ENCODE measurements at places on chromosomes 5 and 9. TPM values are rescaled to one million over a fixed set of nuclear protein-coding genes. Genes with fewer than 3 reads are reported as not detected.

- H3K27ac ChIP-seq = no peak overlapping the region
- peaks cover 6% of the 10 kb centered on the region for H3K36me3 ChIP-seq
- no peaks in the 10 kb centered on the region for H3K27me3 ChIP-seq
- H3K4me1 ChIP-seq = no peaks in the 10 kb centered on the region
- no peak overlapping the region for H3K4me3 ChIP-seq
These were observed 86.9 kb downstream of the RAPGEF6 start for GRCh38 chr5:131548176-131548575.

DNA sequence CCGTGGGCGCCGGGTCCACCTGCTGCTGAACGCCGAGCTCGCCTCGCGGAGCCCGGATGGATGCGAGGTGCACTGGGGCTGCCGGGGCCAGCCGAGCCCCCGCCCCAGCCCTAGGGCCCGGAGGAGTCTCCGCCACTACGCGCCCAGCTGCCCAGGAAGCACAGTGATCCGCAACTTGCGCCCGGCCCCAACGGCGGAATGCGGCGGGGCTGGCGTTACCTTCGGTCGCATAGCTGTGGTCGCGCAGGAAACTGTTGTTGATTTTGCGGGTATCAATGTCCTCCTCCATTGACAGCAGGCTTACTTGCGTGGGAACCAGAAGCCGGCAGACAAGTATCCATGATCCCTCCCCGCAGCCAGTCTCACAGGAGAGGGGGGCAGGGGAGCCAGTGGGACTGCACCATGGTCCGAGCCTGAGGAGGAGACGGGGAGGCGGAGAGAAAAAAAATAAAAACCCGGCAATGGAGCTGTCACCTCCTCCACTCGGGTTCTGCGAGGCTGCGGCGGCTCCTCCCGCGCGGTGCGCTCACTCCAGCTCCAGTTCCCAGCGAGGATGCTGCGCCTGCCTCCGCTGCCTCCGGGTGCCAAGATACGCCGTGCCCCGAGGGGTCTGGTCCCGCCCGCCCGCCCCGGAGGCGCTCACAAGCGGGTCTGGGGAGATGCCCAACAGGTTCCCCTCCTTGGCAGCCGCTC lies 628 bp downstream of the PPP2R2B start:
- peaks cover 11% of the 10 kb centered on the region for H3K36me3 ChIP-seq
- H3K27me3 ChIP-seq = peaks cover 70% of the 10 kb centered on the region
- peak; percentile 47 for DNase-seq
- no peaks in the 10 kb centered on the region for H3K4me1 ChIP-seq

GRCh38 chr9:26975728-26976707 lies 19.8 kb downstream of the IFT74 start:
- H3K36me3 ChIP-seq = no peaks in the 10 kb centered on the region
- H3K27me3 ChIP-seq = no peaks in the 10 kb centered on the region
- no peak overlapping the region for H3K4me3 ChIP-seq
- H3K27ac ChIP-seq = no peak overlapping the region

DNA sequence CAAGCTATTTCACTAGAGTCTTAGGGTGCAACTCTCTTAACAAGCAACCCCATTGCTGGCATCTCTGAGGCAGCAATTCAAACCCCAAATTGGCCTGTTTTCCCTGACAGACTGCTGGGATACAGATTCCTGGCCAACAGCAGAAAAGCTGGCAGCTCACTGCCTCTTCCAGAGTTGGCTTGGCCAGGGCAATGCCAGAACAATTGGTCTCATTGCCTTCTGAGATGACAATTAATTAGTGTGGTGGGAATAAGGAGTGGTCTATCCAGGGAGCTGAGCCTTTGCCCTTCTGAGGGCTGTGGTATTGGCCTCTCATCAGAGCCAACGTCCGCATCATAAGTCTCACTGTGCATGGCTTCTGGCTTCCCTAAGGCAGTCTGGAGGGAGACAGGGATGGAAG lies 183.2 kb downstream of the GNAQ start:
- no peaks in the 10 kb centered on the region for H3K4me1 ChIP-seq
- H3K27me3 ChIP-seq = no peaks in the 10 kb centered on the region
- no peaks in the 10 kb centered on the region for H3K36me3 ChIP-seq
- H3K27ac ChIP-seq = no peak overlapping the region
- no peak for DNase-seq

DNA sequence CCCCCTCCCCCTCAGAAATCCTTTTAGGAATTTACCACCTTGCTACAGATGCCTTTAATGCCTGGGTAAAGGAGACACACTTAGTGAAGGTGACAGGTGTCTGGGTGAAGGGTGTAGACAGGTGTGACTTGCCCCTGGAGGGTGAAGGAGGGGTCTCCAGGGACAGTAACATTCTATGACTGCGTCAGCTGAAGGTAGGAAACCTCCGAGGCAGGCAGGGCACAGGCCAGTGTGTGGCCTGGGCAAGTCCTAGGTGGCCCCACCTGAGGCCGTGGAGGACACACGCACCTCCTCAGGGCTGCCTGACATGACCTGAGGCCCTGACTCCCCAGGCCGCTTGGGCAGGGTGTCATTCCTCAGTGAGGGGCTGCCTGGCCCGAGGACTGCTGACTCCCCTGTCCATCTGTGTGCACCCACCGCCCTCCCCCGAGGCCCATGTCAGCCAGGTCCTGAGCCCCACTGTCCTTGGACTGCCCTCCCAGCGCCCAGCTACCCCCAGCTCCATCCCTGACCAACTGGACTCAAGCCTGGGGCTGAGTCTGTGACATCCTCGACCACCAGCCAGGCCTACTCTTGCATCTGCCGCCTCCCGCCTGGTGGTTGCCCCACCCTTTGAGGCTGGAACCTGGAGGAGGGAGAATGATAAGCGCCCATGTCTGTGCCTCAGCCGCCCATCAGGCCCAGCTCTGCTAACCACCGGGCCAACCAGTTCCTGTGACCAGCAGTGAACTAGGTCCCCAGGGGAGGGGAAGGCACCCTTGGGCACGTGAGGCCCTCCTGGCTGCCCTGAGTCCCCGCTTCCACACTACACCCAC lies 18.4 kb downstream of the CARD19 start:
- no peaks in the 10 kb centered on the region for H3K4me1 ChIP-seq
- H3K36me3 ChIP-seq = peaks cover 5% of the 10 kb centered on the region
- no peak overlapping the region for H3K4me3 ChIP-seq
- DNase-seq = no peak
- H3K27ac ChIP-seq = peak overlapping the region; percentile 25

GRCh38 chr9:89798547-89799120 lies 193.8 kb downstream of the GADD45G start:
- DNase-seq = no peak
- peaks cover 64% of the 10 kb centered on the region for H3K27me3 ChIP-seq
- no peaks in the 10 kb centered on the region for H3K36me3 ChIP-seq
- H3K27ac ChIP-seq = no peak overlapping the region
- H3K4me1 ChIP-seq = no peaks in the 10 kb centered on the region

GRCh38 chr5:134005417-134006061 lies 764 bp upstream of the VDAC1 start:
- peaks cover 44% of the 10 kb centered on the region for H3K4me1 ChIP-seq
- no peaks in the 10 kb centered on the region for H3K27me3 ChIP-seq
- H3K36me3 ChIP-seq = peaks cover 62% of the 10 kb centered on the region
- H3K27ac ChIP-seq = peak overlapping the region; percentile 74
- peak overlapping the region; percentile 93 for H3K4me3 ChIP-seq

DNA sequence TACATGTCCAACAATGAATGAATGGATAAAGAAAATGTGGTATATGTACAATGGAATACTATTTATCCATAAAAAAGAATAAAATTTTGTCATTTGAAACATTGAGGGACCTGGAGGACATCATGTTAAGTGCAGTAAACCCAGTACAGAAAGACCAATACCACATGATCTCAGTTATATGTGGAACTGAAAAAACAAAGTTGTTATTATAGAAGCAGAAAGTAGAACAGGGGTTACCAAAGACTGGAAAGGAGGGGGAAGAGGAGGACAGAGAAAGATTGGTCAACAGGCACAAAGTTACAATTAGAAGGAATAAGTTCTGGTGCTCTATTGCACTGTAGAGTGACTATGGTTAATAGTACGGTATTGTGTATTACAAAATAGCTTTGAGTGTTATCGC lies 233.8 kb downstream of the SEMA6A start:
- DNase-seq = no peak
- no peaks in the 10 kb centered on the region for H3K4me1 ChIP-seq
- no peaks in the 10 kb centered on the region for H3K36me3 ChIP-seq
- H3K4me3 ChIP-seq = no peak overlapping the region
- H3K27me3 ChIP-seq = no peaks in the 10 kb centered on the region

DNA sequence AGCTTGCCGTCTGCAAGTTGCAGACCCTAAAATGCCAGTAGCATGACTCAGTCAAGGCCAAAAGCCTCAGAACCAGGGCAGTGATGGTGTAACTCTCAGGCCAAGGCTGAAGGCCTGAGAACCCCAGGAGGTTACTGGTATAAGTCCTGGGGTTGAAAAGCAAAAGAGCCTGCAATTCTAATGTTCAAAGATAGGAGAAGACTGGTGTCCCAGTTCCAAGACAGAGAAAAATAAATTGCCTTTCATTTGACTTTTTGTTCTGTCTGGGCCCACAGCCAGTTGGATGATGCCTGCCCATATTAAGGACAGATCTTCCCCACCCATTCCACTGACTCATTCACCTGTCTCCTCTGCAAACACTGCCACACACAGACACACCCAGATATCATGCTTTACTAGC lies 673.2 kb downstream of the CDH18 start:
- no peak overlapping the region for H3K4me3 ChIP-seq
- peaks cover 10% of the 10 kb centered on the region for H3K4me1 ChIP-seq
- DNase-seq = peak; percentile 16
- no peak overlapping the region for H3K27ac ChIP-seq
- H3K36me3 ChIP-seq = no peaks in the 10 kb centered on the region
- H3K27me3 ChIP-seq = no peaks in the 10 kb centered on the region

DNA sequence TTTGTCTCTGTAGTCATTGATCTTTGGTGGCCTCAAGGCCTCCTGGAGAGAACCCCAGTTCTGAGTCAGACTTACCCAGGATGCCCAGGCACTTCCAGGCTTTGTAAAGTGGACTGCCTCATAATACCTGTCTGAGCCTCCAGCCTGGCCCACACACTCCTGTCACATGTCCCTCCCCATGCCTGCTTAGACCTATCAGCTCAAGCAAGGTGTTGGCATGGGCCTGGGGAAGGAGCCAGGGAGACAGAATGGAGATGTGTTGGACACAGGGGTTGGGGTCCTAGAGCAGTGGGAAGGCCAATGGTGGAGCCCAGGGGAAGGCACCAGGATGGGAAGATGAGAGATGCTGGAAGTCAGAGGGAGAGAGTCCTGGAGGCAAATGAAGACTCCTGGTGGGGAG lies 136.2 kb downstream of the CFAP90 start:
- H3K4me1 ChIP-seq = no peaks in the 10 kb centered on the region
- no peak for DNase-seq
- no peak overlapping the region for H3K4me3 ChIP-seq
- no peaks in the 10 kb centered on the region for H3K27me3 ChIP-seq
- H3K27ac ChIP-seq = no peak overlapping the region
- H3K36me3 ChIP-seq = no peaks in the 10 kb centered on the region

DNA sequence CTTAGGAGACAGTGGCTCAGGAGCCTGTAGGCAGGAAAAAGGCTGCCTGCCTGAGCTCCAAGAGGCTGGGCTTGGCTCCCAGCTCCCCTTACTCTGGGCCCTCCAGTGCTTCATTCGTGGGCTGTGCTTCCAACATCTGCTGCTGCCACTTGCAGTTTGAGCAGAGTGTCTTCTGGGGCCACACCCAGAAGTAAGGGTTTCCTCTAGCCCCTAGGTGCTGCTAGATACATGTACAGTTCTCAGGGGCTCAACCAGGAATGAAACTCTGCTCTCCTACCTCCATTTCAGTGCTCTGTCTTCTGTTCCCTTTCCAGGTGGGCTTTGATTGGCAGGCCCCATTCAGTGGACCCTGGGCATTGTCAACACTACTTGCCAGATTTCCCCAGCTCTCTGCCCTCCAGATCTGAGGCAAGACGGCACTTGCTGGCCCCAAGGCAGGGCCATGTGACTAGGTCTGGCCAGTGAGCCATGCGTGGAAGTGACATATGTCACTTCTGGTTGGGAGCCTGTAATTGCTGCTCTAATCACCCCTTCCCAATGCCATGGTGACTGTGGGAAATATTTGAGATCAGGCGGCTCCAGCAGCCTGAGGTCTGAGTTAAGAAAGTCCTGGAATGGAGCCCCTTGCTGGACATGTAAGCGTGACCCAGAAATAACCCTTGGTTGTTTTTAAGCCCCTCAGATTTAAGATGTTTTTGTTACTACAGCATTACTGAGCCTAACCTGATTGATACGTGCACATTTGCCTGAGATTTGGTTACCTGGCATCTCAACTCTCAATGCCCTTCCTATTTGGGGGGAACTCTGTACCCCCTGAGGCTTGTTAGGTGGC lies 9.4 kb upstream of the BOD1 start:
- no peaks in the 10 kb centered on the region for H3K4me1 ChIP-seq
- no peak for DNase-seq
- peaks cover 24% of the 10 kb centered on the region for H3K27me3 ChIP-seq
- H3K27ac ChIP-seq = no peak overlapping the region
- no peak overlapping the region for H3K4me3 ChIP-seq

DNA sequence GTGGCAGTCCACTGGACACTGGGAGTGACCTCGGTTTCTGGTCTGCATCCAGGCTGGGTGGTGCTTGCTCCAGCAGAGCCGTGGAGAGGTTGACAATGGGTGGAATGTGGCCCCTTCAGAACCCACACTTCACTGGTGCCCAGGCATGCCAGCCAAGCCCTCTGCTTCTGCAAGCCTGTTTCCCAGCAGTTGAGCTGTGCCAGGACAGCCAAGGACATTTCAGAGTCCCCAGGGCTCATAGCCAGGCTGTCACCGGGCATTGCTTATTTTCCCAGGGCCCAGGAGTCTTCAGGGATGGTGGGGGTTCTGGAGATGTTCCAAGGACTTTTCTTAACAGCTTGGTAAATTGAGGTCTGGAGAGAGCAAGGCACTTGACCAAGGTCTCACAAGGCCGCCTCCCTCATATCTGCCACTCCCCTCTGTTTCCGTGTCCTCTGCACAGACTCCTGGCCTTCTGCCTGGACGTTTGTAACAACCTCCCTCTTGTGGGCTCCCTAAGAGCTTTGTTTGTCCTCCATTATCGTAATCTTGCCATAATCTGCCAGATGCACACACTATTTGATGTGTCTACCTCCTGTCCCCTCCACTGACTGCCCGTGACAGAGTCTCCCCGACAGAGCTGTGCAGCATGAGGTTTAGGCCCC lies 3.8 kb upstream of the NDST1 start:
- H3K4me3 ChIP-seq = no peak overlapping the region
- no peak for DNase-seq
- peaks cover 6% of the 10 kb centered on the region for H3K36me3 ChIP-seq
- H3K27me3 ChIP-seq = no peaks in the 10 kb centered on the region
- no peak overlapping the region for H3K27ac ChIP-seq

SPATA31A6 gene
- total RNA-seq = not detected

PFN3 gene
- not detected for total RNA-seq

FAM193B gene
- total RNA-seq = 97.0 TPM

ENTREP1 gene
- total RNA-seq = 1.8 TPM

IRX2 gene
- total RNA-seq = not detected

MED22 gene
- total RNA-seq = 27.6 TPM

KIF24 gene
- total RNA-seq = 4.1 TPM

TMEM141 gene
- total RNA-seq = 64.1 TPM

FAM81B gene
- total RNA-seq = not detected

SLC1A1 gene
- total RNA-seq = 81.4 TPM

PRRC2B gene
- total RNA-seq = 137 TPM

PSD2 gene
- total RNA-seq = not detected

CNTNAP3B gene
- 35.5 TPM for total RNA-seq

PROB1 gene
- total RNA-seq = 2.4 TPM
